ENCODE measurements at places on chromosomes 5 and 9.

- DNase-seq = no peak
Observed at GRCh38 chr5:17872204-17872603, 237.9 kb downstream of the TAF11L14 start.

- DNase-seq = no peak
Observed at GRCh38 chr5:135071311-135071710, 37.3 kb upstream of the PITX1 start.

GRCh38 chr5:126615286-126615685 is 14.5 kb downstream of the PHAX start:
- DNase-seq = no peak

GRCh38 chr9:119420231-119420630 is 51.0 kb upstream of the BRINP1 start:
- DNase-seq = no peak

GRCh38 chr5:154701181-154701580 is 54.0 kb upstream of the LARP1 start:
- no peak for DNase-seq

- DNase-seq = no peak
Observed at GRCh38 chr9:86945728-86946200, 1.5 kb downstream of the GAS1 start.

GRCh38 chr5:122180146-122180712 is 50.9 kb downstream of the ZNF474 start:
- no peak for DNase-seq
